ENCODE measurements at places on chromosomes 3 and 15.

- no peak for DNase-seq
These were observed 39.8 kb upstream of the FGF7 start for GRCh38 chr15:49383266-49383665.

DNA sequence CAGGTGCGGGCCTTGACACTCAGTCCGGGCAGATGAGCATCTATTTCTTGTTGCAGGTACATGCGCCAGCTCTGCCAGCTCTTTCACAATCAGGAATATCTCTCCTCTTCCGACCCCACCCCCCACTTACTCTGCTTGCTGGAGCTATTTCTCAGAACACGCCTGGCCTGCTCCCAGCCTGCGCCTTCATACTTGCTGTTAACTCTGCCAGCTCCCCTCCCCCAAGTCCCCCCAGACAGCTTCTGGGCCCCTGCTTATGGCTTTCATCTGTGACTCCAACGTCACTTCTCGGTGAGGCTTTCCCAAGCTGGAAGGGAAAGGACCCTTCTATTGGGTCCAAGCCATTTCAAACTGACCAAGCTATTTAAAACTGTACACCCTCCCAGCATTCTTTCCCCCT, 15.2 kb downstream of the MAGEF1 start:
- no peak for DNase-seq

DNA sequence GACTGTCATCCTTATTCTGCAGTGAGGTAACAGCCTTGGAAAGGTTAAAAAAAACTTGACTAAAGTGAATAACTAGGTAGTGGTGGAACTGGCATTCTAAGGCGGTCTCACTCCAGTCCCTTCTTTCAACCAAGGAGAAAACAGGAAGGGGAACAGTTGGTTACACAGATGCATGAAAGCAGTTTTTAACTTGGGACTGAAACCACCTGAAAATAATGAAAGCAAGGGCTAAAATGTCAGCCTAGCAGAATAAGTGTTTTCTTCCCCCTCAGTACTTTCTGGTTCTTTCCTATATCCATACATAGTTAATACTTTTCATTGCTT, 748 bp upstream of the AVEN start:
- no peak for DNase-seq

DNA sequence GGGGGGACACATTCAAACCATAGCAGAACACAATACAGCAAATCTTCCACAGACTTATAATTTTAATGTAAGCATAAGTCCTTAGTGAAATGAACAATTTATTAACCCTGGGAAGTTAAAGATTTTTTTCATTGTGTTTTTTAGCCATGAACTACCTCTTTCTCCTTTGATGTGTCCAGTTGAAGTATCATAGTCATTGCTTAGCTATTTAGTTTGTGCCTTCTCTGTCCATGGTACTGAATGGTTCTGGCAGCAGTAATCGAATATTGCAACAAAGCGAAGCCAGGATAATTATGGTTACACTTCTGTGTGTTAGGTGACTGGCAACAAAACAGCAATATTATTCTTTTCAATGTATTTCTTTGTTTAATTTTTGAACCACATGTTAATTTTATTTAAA, 403.0 kb upstream of the ONECUT1 start:
- DNase-seq: no peak

DNA sequence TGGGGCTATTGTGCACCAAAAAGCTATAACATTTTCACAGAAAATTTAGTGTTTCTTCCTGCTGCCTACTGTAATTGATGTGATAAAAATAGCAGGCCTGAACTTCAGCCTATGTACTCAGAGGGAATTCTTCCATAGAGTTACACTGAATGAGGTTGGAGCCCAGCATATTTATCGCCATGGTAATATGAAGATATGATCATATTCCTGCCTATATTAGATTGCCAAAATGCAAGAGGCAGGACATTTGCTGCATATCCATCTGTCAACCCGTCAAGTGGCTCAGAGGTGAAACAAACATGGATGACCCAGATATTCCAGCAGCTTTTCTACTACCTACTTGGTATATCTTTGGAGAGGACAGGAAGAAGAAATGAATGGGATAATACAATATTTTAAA, 1150.6 kb downstream of the TBL1XR1 start:
- no peak for DNase-seq

- DNase-seq: no peak
These were observed 78.6 kb upstream of the TSEN2 start for GRCh38 chr3:12405432-12406272.

DNA sequence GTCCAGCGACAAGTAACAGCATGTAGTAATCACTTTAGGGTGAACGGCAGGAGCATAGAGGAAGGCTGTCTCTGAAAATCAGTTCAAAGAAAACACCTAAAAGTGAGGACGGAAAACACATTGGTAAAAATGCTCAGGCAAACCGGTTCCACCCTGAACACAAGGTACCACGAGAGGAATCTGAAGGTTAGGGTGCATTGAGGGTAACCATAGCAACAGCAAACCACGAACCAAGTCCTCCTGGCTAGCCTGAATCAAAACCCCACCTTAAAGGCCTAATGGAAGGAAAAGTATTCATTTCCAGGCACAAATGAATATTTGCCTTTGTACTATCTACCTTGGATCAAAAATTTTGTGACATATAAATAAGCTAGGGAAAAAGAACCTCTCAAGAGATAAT, 315.0 kb downstream of the OCA2 start:
- DNase-seq: no peak

GRCh38 chr3:63886858-63887257, 23.2 kb downstream of the ATXN7 start:
- DNase-seq: no peak
